ENCODE measurements at places on chromosomes 12 and 14.

- no peak for DNase-seq
Observed at GRCh38 chr14:22882529-22883172, 371 bp upstream of the REM2 start.

DNA sequence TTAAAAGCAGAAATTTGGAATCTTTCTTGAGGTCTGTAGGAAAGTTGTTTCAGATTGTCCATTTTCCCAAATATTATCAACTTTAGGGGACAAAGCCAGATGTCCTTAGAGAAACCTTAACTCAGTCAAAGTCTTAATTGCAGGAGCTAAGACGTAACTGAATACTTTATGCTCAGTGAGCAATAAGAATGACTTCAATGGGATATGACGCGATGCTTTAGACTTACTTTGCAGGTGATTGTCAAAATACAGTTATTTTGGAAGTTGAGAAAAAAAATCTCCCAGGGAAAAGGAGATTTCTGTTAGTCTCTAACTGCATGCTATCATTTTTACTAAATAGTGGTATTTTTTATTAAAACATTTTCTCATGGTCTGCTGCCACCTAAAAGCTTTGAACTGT lies 750.9 kb upstream of the STXBP6 start:
- no peak for DNase-seq

- no peak for DNase-seq
Observed at GRCh38 chr12:51941011-51941581, 10.4 kb upstream of the ACVR1B start.

GRCh38 chr12:25495331-25496097 lies 57.6 kb downstream of the LMNTD1 start:
- no peak for DNase-seq

DNA sequence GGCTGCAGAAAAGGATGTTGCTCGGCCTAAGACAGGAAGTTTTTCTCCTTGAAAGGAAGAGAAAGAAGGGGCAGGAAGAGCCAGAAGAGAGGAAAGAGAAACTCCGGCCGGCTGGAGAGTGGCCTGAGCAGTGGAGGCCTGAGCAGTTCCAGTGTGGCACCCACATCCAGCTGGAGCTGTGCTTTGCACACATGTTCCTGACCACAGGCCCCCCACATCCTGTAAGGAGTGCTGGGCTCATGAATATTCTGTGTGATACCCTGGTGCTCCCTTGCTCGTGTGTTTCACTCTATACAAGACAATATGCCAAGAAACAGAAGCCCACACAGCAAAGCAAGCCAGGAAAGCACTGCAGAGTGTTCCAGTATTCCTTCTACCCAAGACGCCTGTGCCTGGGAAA lies 27.1 kb downstream of the POLE start:
- no peak for DNase-seq

DNA sequence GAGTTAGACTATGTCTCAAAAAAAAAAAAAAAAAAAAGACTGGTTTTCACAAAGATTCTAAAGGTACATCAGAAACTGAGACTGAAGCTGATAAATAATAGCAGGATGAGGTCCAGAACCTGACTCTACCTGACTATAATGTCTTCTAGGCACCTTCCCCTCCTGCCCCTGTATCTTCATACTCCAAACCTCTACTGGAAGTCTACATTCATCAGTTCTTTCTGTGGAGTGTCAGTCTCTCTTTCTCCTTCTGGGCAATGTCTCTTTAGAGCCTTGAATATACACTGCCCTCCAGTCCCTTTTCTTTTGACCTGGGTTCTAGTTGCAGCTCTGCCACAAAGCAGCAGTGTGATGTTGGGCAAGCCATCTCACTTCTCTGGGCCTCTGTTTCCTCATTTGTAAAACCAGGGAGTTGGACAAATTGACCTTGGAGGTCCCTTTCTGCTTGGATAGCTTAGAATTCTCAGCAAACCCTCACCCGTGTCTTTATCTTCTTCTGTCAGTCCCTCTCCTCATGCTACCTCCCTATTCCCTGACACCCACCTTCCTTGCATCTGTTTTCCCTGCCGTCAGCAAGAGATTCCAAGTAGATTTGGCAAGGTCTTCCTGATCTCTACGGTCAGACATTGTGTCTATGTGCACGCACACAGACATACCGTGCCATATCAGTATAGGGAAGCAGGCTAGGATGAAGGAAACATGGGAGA lies 4.3 kb downstream of the NFE2 start:
- DNase-seq = no peak

DNA sequence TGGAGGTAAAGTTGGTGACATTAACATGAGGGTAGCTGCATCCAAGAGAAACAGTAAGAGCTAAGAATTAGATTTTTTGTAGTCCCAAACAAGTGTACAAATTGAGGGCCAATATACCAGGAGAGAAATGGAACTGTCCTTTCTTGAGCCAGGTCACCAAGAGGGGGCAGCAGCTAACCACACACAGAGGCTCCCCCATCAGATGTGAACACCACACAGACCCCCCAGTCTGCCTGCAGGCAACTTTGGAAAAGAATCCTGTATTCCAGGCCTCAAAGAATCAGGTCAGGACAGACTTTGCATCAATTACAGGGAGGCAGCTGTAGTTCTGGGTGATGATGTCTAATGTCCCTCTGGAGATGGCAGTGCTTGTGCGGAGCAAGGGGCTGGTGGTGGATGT lies 77.9 kb downstream of the SPTB start:
- DNase-seq = no peak

All from stimulated activated CD4-positive, alpha-beta T cell treated with anti-CD3 and anti-CD28 coated beads, Interleukin-1b, Interleukin-23, amount 100 ng/mL, for 1 hour (primary cell).